Neural crest cell (in vitro differentiated cells): ENCODE measurements at places on chromosomes 5 and 9. TPM values are rescaled to one million over a fixed set of nuclear protein-coding genes. Genes with fewer than 3 reads are reported as not detected.

GRCh38 chr5:168076561-168076991 is 214.9 kb upstream of the WWC1 start:
- DNase-seq: peak; percentile 56

The CPEB4 gene
- 11.0 and 11.3 TPM in 2 replicates for total RNA-seq

- no peak for DNase-seq
Measured at GRCh38 chr5:7828269-7828668, 22.7 kb downstream of the CFAP90 start.

DNA sequence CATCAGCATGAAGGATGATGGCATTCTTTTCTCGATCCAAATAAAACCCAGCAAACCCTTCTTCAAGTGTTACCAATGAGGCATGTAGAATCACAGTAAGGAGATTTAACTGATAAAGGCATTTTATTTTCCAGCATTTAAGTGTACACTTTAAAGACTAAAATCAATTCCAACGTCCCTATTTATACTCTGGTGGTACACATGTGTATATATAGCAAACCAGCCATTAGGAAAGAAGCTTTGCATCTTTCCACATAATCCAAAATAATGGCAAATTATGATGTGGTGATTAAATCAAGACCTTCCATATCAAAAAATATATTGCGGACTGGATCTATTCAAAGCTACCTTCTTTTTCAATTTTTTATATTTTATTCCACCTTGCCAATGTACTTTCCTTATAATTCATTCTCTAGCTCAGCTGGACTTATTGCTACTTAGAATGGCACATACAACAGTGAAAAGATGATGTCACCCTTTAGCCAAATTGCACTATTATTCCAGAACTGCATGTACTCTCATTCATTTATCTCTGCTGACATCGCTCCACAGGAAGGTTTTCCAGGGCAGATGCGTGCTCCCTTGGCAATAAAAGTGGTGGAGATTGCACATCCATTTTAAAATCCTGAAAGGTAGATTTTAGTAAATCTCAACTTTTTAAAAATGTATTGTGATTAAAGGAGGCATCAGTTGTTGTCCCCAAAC is 63.3 kb upstream of the SLC30A5 start:
- no peak for DNase-seq

GRCh38 chr9:15430920-15431844 is 8.5 kb downstream of the SNAPC3 start:
- DNase-seq: no peak

The ZNF454 gene
- 0.26 TPM in 1 of 2 replicates, not detected in the other for total RNA-seq

DNA sequence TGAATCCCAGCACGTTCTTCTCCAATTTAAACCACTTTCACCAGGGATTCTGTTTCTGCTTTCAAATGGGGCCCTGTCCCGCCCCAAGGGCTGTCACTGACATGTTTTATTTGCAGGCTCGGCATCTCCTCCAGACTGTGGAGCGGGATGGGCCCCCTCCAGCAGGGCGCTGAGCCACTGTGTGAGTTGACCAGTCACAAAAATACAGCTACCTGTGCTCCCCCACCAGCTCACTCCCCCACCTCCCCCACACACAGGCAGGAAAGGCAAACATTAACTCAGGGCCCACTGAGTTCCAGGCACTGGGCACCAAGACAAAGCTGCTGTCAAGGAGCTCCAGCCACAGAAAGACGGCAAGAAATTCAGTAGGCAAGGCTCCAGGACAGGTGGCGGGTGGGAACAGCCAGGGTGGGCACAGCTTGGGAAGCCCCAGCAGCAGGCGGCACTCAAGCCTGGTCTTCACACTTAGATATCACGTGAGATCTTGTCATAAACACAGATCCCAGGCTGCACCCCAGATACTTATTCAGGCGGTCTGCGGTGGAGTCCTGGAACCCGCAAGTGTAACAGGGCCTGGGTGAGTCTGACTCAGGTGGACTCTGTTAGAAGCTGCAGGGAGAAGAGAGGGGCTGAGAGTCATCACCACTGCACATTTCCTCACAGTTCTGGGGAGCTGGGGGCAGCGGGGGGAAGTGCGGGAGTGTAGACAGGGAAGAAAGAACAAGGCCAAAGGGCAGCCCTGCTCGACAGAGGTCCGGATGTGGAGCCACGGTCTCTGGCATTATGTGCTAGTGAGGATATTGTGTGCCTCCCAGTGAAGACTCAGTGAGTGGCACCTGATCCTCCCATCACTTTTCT is 44.7 kb downstream of the OR2V1 start:
- no peak for DNase-seq

- no peak for DNase-seq
Measured at GRCh38 chr5:179609834-179610108, 13.7 kb downstream of the HNRNPH1 start.

The PCDHB14 gene
- total RNA-seq: 5.5 TPM in 2 replicates

The GFI1B gene
- not detected in 2 replicates for total RNA-seq

- DNase-seq: no peak
Measured at GRCh38 chr5:38888041-38888440, 42.2 kb downstream of the OSMR start.

- no peak for DNase-seq
Measured at GRCh38 chr9:105344283-105344682, 99.8 kb downstream of the SLC44A1 start.

GRCh38 chr5:146836226-146836842 is 42.2 kb downstream of the PPP2R2B start:
- no peak for DNase-seq

The DBH gene
- 0.59 and 0.75 TPM in 2 replicates for total RNA-seq

GRCh38 chr5:94540856-94541494 is 77.4 kb downstream of the KIAA0825 start:
- no peak for DNase-seq

DNA sequence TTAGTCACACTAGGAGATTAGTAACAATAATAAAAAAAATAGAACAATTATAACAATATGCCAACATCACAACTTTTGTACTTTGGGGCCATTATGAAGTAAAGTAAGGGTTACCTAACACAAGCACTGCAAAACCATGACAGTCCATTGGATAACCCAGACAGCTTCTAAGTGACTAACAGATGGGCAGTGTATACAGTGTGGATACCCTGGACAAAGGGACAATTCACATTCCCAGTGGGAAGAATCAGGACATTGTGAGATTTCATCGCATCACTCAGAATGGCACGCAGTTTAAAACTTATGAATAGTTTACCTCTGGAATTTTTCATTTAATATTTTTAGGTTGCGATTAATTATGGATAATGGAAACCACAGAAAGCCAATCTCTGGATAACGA is 45.6 kb upstream of the JADE2 start:
- no peak for DNase-seq

- no peak for DNase-seq
Measured at GRCh38 chr5:150081541-150082283, 4.6 kb downstream of the CSF1R start.

GRCh38 chr5:40831346-40832210 is 3.4 kb downstream of the RPL37 start:
- no peak for DNase-seq

The LPCAT1 gene
- 101 and 111 TPM in 2 replicates for total RNA-seq

The LAMC3 gene
- 2.8 and 4.0 TPM in 2 replicates for total RNA-seq

GRCh38 chr5:178941361-178941760 is 363 bp downstream of the ZNF454 start:
- no peak for DNase-seq

- no peak for DNase-seq
Measured at GRCh38 chr5:136001466-136001981, 27.3 kb upstream of the TGFBI start.

- no peak for DNase-seq
Measured at GRCh38 chr9:95286151-95286550, 31.4 kb downstream of the FANCC start.

GRCh38 chr9:134267881-134268724 is 58.2 kb upstream of the RXRA start:
- DNase-seq: no peak

- DNase-seq: no peak
Measured at GRCh38 chr9:133683586-133684120, 47.5 kb downstream of the DBH start.

The C5orf58 gene
- not detected in 2 replicates for total RNA-seq

GRCh38 chr9:71887362-71887761 is 23.6 kb downstream of the ABHD17B start:
- no peak for DNase-seq

- no peak for DNase-seq
Measured at GRCh38 chr9:101026824-101027223, 1.7 kb upstream of the PLPPR1 start.

- DNase-seq: no peak
Measured at GRCh38 chr9:134666831-134667230, 25.2 kb downstream of the COL5A1 start.

The OXCT1 gene
- total RNA-seq: 30.2 and 33.0 TPM in 2 replicates

The HAVCR2 gene
- 0.19 and 0.55 TPM in 2 replicates for total RNA-seq

The PRELID1 gene
- total RNA-seq: 169 and 180 TPM in 2 replicates

The IFNB1 gene
- not detected in 2 replicates for total RNA-seq

DNA sequence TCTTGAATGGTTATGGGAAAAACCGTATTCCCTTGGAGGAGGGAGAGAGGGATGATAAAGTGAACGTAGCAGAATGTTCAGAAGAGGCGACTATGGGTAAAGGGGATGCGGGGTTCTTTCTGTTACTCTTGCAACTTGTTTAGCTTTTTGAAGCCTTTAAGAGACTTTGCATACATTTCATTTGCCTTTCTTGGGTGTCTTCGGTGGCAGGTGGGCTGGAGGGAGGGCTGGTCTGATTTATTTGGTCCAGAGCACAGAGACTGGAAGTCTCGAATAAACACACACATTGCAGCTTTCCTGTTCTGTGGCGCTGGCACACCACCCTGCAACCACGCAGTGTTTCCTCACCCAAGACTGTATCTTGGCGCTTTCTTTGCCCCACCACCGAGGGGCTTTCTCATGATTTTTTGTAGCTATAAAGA is 23.2 kb downstream of the TTF1 start:
- DNase-seq: no peak

The CRB2 gene
- total RNA-seq: 73.4 and 80.5 TPM in 2 replicates

- no peak for DNase-seq
Measured at GRCh38 chr5:78016863-78017529, 240.9 kb upstream of the TBCA start.

The NR5A1 gene
- 0.35 and 0.50 TPM in 2 replicates for total RNA-seq

The GCNT1 gene
- total RNA-seq: 1.6 and 2.3 TPM in 2 replicates

The APBA1 gene
- 3.7 and 4.4 TPM in 2 replicates for total RNA-seq

GRCh38 chr5:68673106-68673822 is 420.6 kb upstream of the SLC30A5 start:
- no peak for DNase-seq

GRCh38 chr5:135669416-135669815 is 90.6 kb upstream of the CXCL14 start:
- DNase-seq: no peak

- DNase-seq: no peak
Measured at GRCh38 chr9:2790466-2790865, 53.4 kb downstream of the PUM3 start.

The AQP3 gene
- total RNA-seq: 1.1 TPM in 2 replicates

GRCh38 chr5:102834438-102834964 is 79.4 kb downstream of the PAM start:
- DNase-seq: no peak

The IL5 gene
- not detected in 2 replicates for total RNA-seq

The INSL4 gene
- not detected in 2 replicates for total RNA-seq
